ENCODE measurements at places on chromosomes 6 and 20.

GRCh38 chr20:64276817-64277216 lies 21.3 kb downstream of the PCMTD2 start:
- DNase-seq, result no peak

DNA sequence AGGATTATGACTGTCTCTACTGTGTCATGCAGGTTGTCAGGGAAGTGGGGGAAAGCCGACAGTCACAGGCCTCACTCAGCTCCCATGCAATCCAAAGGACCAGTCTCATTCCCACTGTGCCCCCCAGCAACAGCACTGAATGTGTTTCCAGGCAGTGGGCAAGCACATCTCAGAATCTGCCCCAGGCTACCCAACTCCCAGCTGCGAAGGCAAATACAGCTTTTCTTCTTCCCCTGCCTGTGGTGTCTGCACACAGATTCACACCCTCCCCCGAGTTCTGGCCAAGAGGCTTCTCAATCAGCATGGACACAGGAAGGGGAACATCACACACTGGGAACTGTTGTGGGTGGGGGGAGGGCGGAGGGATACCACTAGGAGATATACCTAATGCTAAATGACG lies 75.3 kb downstream of the SNAP91 start:
- DNase-seq, result no peak

DNA sequence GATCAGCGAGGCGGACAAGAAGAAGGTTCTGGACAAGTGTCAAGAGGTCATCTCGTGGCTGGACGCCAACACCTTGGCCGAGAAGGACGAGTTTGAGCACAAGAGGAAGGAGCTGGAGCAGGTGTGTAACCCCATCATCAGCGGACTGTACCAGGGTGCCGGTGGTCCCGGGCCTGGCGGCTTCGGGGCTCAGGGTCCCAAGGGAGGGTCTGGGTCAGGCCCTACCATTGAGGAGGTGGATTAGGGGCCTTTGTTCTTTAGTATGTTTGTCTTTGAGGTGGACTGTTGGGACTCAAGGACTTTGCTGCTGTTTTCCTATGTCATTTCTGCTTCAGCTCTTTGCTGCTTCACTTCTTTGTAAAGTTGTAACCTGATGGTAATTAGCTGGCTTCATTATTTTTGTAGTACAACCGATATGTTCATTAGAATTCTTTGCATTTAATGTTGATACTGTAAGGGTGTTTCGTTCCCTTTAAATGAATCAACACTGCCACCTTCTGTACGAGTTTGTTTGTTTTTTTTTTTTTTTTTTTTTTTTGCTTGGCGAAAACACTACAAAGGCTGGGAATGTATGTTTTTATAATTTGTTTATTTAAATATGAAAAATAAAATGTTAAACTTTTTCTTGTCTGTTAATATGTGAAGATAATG lies 2.2 kb downstream of the HSPA1B start:
- DNase-seq, result no peak

DNA sequence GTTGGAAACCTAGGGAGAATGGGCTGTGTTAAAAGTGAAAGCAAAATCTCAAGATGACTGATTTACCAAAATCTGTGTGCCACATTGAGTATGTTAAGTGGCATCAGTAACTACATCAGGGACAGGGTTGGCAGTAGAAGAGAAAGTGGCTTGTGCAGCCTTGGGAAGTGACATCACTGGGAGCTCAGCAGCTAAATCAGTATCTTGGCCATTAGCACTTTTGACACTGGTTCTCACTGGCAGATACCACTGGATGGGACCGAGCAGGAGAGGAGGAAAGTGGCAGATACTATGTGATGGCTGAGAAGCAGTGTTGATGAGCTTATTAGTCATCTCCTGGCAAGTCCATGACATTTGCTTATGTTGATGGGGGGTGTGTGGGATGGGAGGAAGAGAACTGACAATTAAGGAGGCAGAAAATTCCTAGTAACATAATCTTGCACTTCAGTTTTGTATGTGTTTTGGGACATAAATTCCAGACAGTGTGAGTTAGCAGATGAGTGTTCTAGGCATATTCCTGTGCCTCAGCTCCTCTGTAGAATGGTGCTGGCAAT lies 322.2 kb downstream of the SOX4 start:
- DNase-seq, result no peak

- no peak for DNase-seq
These were observed 246.8 kb downstream of the MYLK4 start for GRCh38 chr6:2503816-2504494.

Measured in stimulated activated CD8-positive, alpha-beta memory T cell treated with anti-CD3 and anti-CD28 coated beads, Interleukin-4, amount 100 ng/mL, for 4 hours (primary cell).